ENCODE measurements at places on chromosomes 1 and 21.

GRCh38 chr1:195754303-195754702, 853.9 kb downstream of the KCNT2 start:
- DNase-seq, result no peak

GRCh38 chr1:174898102-174898797, 101.5 kb upstream of the CACYBP start:
- no peak for DNase-seq

DNA sequence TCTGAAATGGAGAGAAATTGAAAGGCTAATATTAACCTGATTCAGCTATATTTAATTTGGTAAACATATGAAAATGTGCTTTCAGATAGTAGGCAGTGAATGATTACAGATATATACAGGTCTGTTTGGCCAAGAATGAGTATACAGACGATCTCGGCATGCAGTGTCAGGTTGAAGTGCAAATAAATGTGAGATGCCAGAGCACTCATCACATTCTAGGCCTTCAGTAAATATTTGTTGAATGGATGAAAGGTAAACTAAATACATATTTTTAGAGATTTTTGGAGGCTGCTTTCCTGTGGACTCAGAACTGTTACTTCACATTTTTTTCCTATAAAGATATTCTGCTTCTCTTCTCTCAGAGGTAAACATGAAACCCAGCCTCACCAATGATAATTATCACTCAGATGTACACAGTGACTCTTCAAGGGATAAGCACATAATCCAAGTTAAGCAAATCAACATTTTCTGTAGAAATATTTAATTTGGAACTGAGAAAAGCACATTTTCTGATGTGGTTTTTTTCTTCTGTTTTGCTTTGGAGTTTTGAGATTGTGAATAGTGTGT, 702.9 kb downstream of the BRINP3 start:
- no peak for DNase-seq

DNA sequence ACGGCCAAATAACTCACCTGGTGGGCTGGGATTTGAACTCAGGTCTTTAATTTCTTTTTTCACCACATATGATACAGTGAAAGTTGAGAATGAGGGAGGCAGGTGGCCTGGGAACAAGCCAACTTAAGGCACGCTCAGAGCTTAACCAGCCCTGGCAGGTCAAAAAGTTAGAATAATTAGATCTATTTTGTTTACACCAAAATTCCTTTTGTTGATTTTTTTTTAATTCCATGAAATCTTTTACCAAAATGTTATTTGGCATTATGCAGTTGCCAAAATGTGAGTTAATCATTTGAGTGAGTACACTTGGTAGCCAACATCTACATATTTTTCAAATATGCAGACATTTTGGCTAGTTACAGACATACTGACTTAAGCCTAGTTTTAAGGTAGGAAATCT, 36.8 kb downstream of the LHX8 start:
- DNase-seq, result no peak

- no peak for DNase-seq
Measured at GRCh38 chr1:220307607-220308006, 35.4 kb upstream of the RAB3GAP2 start.

- no peak for DNase-seq
Measured at GRCh38 chr1:89822999-89823628, 2.3 kb downstream of the LRRC8D start.

DNA sequence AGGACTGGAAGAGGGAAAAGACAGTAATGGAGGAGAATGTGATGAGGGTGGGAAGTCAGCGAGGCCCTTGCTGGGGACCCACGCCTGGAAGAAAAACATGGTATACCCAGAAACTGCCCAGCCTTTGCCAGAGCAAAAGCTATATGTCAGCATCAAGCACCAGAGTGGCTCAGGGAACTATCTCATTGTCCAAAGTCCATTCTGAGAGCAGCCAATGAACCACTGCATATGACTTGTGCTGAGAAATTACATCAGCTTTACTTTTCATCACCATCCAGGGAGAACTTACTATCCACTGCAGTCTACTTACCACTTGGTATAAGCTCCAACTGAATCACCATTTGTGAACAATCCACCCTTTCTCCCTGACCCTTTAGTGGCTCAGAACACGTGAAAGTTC, 148.1 kb downstream of the TTLL7 start:
- no peak for DNase-seq

DNA sequence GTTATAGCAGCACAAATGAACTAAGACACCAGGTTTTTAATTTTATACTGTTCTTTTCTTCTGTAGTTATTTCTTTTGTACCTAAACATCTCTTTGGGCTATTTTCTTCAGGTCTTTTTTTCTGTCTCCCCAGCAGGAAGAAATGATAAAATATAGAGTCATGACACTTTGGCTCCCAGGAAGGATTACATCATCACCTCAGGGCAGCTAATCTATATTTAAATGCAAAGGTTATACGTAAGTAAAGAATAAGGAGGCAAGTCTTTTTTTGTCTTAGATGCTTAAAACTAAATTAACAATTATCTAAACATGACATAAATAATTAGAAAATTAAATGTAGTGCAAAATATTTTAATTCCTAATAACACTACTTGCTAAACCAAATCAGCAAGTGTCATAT, 57.0 kb downstream of the WARS2 start:
- DNase-seq, result no peak

DNA sequence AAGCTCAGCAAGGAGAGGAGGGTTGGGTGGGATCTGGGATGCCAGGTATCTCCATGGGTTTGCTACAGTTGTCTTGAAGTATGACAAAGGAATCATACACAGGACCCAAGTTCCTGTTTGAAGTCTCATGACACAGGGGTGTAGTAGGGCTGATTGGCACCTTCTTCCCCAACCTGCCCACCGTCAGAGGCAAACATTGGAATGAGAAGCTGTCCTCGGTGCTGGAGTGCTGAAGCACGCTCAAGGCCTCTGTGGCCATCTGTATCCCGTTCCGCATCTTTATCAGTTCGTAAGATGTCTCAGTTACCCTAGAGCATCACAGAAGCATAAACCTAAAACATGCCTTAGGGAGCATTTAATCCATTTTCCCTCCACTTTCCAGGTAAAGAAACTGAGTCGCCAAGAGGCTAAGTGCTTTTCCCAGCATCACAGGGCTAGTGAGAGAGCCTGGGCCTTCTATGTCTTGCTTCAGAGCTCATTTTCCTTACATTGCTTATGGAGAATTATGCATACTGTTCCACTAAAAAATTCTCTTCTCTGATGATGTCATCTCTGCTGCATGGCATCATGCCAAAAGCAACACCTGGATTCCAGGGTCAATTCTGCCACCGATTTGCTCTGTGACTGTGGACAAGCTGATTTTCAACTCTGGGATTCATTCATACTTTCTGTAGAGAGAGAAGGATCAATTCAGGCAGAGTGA, 34.2 kb downstream of the VWA5B1 start:
- no peak for DNase-seq

GRCh38 chr1:166384948-166385347, 218.1 kb upstream of the FAM78B start:
- DNase-seq, result no peak
